Activated CD4-positive, alpha-beta T cell treated with anti-CD3 and anti-CD28 coated beads, Interleukin-10, Interleukin-2, amounts not matched to agents 100 ng/mL and 50 ng/mL, durations not matched to agents 16 hours and 8 hours (primary cell): ENCODE measurements at places on chromosomes 12 and 14.

DNA sequence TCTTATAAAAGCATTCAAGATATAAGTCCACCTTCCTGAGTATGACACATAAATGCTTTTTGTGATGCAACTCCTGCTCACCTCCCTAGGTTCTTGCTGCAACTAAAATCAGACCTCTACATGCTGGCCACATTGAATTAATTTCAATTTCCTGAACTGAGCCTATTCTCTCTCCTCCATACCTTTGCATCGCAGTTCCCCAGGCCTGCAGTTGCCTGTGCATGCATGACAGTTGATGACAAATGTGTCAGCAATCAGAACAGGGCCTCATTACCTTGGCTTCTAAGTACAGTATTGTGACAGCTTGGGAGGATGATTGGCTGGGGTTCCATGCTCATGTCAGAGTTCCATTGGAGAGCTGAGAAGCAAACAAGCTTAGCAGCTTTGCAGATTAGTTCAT, 3.9 kb upstream of the TM7SF3 start:
- no peak for DNase-seq

DNA sequence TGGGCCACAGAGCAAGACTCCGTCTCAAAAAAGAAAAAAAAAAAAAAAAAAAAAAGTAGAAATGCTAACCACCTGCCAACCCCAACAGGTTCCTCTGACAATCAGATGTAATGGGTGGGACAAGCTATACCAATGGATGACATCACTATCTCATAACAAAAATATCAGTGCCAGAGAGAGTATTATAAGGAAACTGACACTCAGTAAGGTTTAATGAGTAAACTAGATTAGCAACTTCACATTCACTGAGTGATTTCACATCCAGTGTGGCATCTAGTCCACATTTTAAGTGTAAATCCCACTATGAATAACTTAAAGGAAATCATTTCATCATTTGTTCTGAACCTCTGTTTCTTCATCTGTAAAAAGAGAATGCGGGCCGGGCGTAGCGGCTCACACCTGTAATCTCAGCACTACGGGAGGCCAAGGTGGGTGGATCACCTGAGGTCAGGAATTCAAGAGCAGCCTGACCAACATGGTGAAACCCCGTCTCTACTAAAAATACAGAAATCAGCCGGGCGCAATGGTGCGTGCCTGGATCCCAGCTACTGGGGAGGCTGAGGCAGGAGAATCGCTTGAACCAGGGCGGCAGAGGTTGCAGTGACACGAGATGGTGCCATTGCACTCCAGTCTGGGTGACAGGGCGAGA, 1.8 kb downstream of the SART3 start:
- peak; percentile 70 for DNase-seq

DNA sequence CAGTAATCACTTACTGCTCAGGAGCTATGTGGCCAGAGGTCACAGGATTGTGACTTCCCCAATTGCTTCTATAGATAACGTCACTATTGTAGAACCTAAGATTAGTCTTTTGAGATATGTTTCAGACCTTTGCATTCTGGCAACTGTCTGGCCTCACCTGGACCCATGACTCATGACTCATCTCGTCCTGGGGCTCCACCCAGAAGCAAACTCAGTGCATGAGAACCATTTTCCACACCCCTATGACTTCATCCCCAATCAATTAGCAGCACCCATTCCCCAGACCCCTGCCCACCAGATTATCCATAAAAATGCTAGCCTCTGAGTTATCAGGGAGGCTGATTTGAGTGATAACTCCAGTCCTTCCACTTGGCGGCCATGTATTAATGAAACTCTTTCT, 186.9 kb downstream of the EMP1 start:
- no peak for DNase-seq

DNA sequence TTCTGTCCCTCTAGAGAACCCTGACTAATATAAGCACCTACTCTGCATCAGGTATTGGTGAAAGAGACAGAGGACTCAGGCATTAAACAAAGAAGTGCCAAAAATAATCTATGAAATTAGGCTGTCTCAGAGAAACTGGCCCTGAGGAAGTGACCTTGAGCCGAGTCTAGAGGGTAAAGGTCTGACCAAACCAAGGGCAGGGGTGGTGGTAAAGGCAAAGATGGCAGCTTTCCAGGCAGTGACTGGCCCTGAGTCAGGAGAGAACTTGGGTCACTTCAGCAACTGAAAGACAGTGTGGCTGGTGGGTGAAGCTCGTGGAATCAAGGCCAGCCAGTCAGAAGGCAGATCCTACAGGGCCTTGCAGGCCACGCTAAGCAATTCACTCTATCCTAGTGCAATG, 30.6 kb downstream of the CDKL1 start:
- no peak for DNase-seq
